ENCODE measurements at places on chromosomes 7 and 10.

DNA sequence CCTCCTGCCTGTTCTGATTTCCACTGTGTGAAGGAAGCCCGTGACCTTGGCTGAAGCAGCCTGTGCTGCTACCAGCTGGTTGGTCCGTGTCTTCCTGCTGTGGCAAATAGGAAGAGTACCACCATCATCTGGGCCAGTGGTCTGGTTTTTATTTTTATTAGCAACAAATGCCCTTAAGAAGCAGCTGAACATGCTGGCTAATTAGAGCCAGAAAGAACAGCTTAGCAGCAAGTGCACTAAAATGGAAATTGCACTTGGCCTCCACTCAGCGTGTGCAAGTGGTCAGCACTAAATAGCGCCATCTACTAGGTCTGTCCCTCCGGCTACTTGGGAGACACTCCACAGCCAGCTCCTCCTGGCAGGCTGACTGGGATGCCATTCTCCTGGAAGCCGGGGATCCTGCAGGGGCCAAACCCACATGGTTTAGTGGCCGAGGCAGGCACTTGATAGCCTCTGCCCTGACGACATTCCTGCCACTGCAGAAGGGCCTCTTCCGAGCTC is 690.3 kb upstream of the FOXK1 start:
- no peak for DNase-seq

GRCh38 chr7:69020536-69020935 is 577.7 kb upstream of the AUTS2 start:
- DNase-seq: no peak

DNA sequence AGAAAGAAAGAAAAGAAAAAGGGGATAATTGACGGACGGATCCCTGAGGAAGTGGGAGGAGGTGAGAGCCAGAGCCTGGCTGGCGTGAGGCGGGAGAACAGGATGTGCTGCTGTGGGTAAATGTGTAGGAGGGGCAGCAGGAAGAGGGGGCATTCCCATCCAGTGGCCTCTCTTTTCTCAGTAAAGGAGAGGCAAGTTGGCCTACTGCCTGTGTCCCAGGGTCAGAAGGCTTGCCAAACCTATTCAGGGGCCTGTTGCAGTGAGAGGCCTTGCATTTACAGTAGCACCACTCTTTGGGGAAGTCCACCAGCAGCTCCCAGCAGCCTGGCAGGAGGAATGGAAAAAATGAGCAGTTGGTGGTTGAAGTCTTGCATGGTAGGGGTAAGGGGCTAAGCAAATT is 26.6 kb upstream of the ASCC1 start:
- DNase-seq: no peak

DNA sequence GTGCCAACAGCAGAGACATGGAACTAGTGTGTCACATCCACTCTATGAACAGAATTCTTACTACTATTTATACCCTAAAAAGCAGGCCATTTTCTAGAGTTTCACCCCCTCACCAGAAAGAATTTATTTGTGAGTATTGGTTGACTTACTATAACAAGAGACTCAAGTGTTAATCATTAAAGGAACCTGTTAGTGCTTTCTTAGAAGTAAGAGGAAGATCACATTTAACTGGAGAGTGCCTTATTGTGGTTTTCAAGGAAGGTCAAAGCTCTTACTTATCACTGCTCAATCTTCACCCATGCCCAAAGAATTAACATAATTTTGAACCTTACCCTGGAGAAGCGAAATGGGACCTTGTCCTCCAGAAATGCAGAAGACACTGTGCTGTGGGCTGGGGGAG is 169.3 kb upstream of the PRSS1 start:
- no peak for DNase-seq

GRCh38 chr7:131067220-131067619 is 260.5 kb upstream of the MKLN1 start:
- no peak for DNase-seq

Measured in AG09309 (cell line).